Progenitor cell of endocrine pancreas (in vitro differentiated cells): ENCODE measurements at places on chromosomes 3 and 15.

GRCh38 chr15:53549697-53550305 lies 209.7 kb downstream of the WDR72 start:
- peaks cover 15% of the 10 kb centered on the region for H3K36me3 ChIP-seq
- H3K4me1 ChIP-seq = peaks cover 45% of the 10 kb centered on the region
- H3K4me3 ChIP-seq = no peak overlapping the region

GRCh38 chr3:129117134-129117533 lies 4.5 kb downstream of the RAB43 start:
- peaks cover 43% of the 10 kb centered on the region for H3K4me1 ChIP-seq
- DNase-seq = no peak
- no peak overlapping the region for H3K27ac ChIP-seq
- H3K4me3 ChIP-seq = no peak overlapping the region
- H3K27me3 ChIP-seq = no peaks in the 10 kb centered on the region

DNA sequence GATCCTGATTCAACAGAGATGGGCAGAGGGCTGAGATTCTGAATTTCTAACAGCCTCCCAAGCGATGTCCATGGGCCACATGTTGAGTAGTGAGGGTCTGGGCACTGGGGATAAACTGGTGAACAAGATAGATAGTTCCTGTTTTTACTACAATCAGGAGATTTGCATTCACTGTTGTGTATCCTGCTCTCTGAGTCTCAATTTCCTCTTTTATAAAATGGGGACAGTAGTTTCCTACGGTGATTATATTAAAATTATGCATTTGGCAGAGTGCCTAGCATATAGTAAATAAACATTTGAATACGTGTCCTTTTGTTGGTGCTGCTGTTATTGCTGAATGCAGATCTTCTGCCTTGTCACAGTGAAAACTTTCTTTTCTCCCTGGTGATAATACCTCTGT lies 102.5 kb downstream of the MYH15 start:
- H3K27ac ChIP-seq = no peak overlapping the region
- peaks cover 16% of the 10 kb centered on the region for H3K4me1 ChIP-seq
- no peak for DNase-seq
- peaks cover 1% of the 10 kb centered on the region for H3K36me3 ChIP-seq
- no peaks in the 10 kb centered on the region for H3K27me3 ChIP-seq
- no peak overlapping the region for H3K4me3 ChIP-seq

GRCh38 chr3:16841904-16842271 lies 42.9 kb upstream of the PLCL2 start:
- no peaks in the 10 kb centered on the region for H3K27me3 ChIP-seq
- H3K36me3 ChIP-seq = no peaks in the 10 kb centered on the region
- peaks cover 17% of the 10 kb centered on the region for H3K4me1 ChIP-seq

DNA sequence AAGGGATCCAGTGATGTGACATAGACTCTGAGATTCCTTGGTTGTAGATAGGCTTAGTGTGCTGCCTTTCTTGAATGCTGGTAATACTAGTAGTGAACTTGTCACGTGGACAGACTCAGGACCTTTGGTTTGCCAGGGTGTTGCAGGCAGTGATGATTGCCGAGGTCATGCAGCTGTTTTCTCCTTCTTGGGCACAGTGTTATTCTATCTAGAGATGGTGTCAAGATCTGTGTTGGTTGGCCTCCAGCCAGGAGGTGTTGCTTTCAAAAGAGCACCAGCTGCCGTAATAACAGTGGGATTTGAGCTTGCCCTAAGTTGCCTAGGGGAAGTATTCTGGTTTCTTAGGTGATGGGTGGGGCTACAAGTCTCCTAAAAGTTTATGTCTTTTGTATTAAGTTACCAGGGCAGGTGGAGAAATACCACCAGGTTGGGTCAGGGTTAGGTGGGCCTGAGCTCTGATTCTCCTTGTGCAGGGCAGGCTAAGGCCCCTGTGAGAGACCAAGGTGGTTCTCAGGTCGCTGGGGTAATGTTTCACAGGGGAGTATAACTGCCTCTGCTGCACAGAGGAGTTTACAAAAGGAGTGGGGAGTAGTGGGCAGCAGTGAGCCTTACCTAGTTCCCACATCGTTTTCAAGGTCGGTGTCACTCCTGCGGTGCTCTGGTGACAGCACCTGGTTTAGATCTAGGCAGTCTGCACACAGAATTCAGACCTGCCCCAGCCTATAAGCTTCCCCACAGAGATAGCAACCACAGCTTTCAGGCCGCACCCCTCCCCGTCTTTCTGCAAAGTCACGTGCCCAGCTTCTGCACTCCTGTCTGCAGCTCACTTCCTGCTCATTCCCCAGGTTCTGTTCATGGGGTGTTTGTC lies 350.3 kb downstream of the DOCK3 start:
- DNase-seq = no peak
- no peak overlapping the region for H3K4me3 ChIP-seq
- no peak overlapping the region for H3K27ac ChIP-seq
- peaks cover 4% of the 10 kb centered on the region for H3K36me3 ChIP-seq
- H3K4me1 ChIP-seq = peaks cover 13% of the 10 kb centered on the region
- H3K27me3 ChIP-seq = no peaks in the 10 kb centered on the region

DNA sequence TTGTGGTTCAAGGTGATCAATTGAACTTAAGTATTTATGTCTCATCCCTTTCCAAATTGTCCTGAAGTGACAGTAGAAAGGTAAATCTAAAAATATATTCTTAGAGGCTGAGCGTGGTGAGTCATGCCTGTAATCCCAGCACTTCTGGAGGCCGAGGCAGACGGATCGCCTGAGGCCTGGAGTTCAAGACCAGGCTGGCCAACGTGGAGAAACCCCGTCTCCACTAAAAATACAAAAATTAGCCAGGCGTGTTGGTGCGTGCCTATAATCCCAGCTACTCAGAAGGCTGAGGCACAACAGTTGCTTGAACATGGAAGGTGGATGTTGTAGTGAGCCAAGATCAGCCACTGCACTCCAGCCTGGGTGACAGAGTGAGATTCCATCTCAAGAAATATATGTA lies 226.6 kb downstream of the DPH6 start:
- H3K27ac ChIP-seq = no peak overlapping the region
- no peak for DNase-seq
- no peaks in the 10 kb centered on the region for H3K27me3 ChIP-seq
- H3K36me3 ChIP-seq = peaks cover 2% of the 10 kb centered on the region
- no peaks in the 10 kb centered on the region for H3K4me1 ChIP-seq

- no peak overlapping the region for H3K4me3 ChIP-seq
- DNase-seq = no peak
- H3K27me3 ChIP-seq = no peaks in the 10 kb centered on the region
- H3K27ac ChIP-seq = no peak overlapping the region
- H3K4me1 ChIP-seq = peaks cover 2% of the 10 kb centered on the region
Measured at GRCh38 chr15:35167675-35168074, 82.6 kb upstream of the NANOGP8 start.

DNA sequence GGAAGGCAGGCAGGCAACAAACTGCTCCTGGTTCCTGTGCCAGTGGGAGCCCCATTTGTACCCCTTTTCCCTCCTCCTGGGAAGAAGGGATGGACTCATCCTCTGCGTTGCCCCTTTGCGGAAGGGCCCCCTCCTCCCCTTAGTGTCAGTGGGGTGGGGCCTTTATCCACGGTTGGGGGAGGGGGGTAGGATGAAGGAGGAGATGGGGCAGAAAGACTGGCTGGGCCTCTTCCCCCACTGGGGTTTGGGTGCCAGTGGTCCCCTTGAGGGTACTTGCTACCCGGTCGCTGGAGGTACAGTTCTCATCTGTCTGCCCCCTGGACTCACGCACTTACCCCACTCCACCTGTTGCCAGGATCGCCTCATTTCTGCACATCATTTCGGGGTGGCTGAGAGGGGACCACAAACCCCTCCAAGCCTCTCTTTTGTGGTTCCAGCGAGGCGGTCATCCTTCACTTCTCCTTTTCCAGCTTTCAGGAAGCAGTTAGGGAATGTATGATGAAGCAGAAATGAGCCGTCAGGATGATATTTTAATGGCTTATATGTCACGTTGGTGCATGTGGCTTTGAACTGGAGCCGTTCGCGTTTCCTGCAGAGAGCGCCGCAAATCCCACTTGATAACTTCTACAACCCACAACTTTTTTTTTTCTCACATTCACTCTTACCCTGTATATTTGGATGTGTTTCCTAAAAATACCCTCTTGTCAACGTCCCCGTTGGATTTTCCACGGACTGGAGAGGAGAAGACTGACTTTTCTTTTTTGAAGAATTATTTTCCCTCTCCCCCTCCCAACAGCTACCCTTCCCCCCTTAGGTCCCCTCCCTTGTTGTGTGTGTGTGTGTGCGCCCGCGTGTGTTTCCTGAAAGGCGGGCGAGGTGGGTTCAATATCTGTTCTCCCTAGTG lies at the start of gene ZIC4:
Gene ZIC4 (minus strand): TSS at position 516 of the 904 bp plus-strand sequence. CDS start 3,746 bp downstream, outside the sequence.
- H3K4me3 ChIP-seq = no peak within 1 kb of the TSS
- H3K4me1 ChIP-seq = peaks cover 9% of the 10 kb centered on the region

DNA sequence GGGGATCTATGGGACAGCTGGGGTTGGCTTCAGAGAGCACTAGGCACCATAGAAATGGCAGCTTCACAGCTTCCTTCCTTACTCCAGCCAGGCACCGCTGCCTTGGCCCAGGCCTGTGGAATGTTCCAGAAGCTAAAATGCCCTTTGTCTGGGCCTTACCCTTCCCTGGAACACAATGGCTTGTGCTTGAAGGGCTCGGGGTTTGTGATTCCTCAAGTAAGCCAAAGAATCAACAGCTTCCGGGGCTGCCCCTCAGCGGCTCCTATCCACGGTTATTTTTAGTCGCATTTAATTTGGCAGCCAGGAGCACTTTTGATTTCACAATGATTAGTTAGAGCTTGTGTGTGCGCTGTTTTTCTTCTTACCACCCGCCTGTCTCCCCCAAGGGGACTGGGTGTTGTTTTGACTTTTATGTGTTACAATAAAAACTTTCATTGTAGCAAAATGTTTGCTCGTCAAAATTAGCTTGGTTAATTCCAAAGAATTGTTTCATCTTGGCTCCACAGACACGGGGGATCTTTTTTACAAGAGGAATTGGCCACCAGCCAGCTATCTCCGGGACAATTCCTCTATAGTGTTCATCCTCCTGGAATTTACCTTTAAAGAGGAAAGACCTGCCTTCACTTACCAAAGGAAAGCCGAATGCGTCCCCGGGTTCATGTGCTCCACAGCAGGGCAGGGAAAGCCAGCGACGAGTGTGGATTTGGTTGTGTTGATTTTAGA lies 73.8 kb downstream of the TLE3 start:
- DNase-seq = no peak
- H3K27ac ChIP-seq = no peak overlapping the region
- H3K27me3 ChIP-seq = peaks cover 69% of the 10 kb centered on the region

DNA sequence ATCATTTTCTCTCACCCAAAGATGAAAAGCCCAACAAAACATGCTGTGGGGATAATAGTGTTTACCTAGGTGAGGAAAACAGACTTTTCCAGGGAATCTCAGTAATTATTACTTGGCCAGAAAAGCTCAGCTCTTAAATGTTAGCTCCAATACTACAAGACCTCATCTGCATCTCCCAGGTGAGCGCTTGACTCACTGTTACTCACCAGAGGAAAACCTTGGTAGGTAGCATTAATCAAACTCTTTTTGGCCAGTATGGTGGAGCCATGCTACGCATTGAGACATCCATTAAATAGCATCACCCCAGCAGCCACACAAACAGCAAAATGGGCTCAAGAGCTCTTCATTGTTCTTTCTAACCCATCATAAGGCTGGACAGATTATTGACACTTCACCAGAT lies 99.0 kb downstream of the TIGIT start:
- H3K27ac ChIP-seq = no peak overlapping the region
- no peak overlapping the region for H3K4me3 ChIP-seq
- H3K36me3 ChIP-seq = peaks cover 9% of the 10 kb centered on the region
- H3K27me3 ChIP-seq = no peaks in the 10 kb centered on the region
- no peaks in the 10 kb centered on the region for H3K4me1 ChIP-seq
- DNase-seq = no peak

DNA sequence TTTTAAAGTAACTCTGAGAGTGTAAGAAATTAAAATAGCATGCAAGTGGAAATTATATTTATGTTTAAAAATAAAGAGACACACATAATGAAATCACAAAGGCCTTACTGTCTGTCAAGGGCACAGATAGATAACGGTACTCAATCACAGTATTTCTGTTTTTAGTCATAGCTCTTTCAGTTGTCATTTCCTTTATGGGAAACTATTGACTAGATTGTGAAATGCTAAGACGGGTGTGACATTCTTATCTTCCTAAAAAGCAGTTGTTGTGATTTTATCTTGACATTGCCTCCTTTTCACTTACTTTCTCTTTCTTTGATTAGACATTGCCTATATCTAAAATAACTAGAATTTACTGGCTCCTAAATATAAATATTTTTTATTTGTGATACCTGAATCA lies 100.1 kb upstream of the PLSCR5 start:
- no peak overlapping the region for H3K4me3 ChIP-seq
- no peaks in the 10 kb centered on the region for H3K27me3 ChIP-seq
- H3K36me3 ChIP-seq = no peaks in the 10 kb centered on the region
- H3K27ac ChIP-seq = no peak overlapping the region
- no peaks in the 10 kb centered on the region for H3K4me1 ChIP-seq
- DNase-seq = no peak

- no peak for DNase-seq
- H3K4me3 ChIP-seq = no peak overlapping the region
- no peaks in the 10 kb centered on the region for H3K27me3 ChIP-seq
- no peak overlapping the region for H3K27ac ChIP-seq
Measured at GRCh38 chr15:29711531-29711930, 110.7 kb downstream of the TJP1 start.

- no peak overlapping the region for H3K4me3 ChIP-seq
- H3K27me3 ChIP-seq = no peaks in the 10 kb centered on the region
- H3K27ac ChIP-seq = peak overlapping the region; percentile 9
- no peak for DNase-seq
Measured at GRCh38 chr3:85652360-85652759, 693.6 kb downstream of the CADM2 start.

DNA sequence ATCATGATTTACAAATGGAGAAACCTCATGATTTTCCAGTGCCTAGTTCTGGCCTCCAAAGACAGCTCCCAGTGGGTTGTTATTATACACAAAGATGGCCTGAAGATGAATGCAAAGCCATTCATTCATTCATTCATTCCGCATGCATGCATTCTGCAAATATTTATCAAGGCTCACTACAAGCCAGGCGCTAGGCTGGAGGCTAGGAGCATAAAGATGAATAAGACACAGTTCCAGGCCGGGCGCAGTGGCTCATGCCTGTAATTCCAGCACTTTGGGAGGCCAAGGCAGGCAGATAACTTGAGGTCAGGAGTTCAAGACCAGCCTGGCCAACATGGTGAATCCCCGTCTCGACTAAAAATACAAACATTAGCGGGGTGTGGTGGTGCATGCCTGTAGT lies 2.4 kb upstream of the PSMD2 start:
- no peak for DNase-seq
- no peak overlapping the region for H3K4me3 ChIP-seq
- H3K36me3 ChIP-seq = peaks cover 7% of the 10 kb centered on the region
- H3K27me3 ChIP-seq = peaks cover 11% of the 10 kb centered on the region
- H3K27ac ChIP-seq = peak overlapping the region; percentile 37
- peaks cover 12% of the 10 kb centered on the region for H3K4me1 ChIP-seq

DNA sequence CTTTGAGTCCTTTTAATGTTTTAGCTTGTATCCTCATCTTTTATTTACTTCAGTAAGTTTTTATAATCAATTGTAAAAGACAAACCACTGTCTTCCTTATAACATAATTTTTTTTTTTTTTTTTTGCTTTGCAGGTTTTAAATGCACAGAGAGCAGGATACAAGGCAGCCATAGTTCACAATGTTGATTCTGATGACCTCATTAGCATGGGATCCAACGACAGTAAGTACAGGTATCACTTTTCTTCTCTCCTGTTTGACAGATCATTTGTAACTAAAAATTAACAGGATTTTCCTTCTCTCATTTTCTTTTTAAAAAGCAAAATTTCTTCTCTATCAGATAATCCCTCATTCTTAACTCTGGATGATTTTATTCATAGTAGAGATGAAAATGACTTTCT lies 75.4 kb downstream of the PFN2 start:
- no peak for DNase-seq
- no peak overlapping the region for H3K27ac ChIP-seq
- H3K27me3 ChIP-seq = no peaks in the 10 kb centered on the region
- no peak overlapping the region for H3K4me3 ChIP-seq
